ENCODE measurements at places on chromosomes 1 and 21.

DNA sequence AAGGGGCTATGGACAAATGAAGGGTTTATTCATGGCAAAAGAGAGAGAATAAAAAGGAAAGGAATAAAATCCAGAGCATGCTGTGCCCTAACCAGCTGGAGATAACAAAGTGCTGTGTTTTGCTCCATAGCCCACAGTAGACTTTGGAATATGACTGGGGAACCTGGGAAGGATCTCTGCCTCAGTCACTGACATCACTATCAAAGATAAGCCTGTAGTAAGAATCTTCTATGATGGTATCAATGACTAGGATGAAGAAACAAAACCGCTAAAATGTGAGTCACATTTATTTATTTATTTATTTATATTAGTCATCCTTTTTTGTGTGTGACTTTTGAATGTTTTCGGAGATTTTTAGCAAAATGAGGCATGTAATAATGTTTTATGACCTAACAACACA, 56.3 kb downstream of the NVL start:
- no peak for DNase-seq

- DNase-seq: no peak
Observed at GRCh38 chr1:208177656-208178055, 66.5 kb downstream of the PLXNA2 start.

DNA sequence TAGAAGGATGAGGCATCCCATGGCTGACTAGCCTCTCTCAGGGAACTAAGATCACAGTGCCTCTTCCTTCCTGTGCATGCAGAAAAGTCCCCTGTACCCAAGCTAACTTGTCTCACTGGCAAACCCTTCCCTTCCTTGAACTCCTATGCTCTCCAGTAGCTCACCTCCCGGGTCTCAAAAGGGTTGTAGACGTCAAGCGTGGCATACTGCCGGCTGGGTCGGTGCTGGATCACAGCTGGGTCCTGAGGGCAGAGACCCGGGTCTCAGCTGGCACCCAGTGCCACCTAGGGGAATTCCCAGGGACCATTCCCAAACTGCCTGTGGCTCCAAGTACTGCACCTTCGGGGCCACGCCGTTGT, 688 bp downstream of the SCAMP3 start:
- DNase-seq: no peak

- DNase-seq: no peak
Observed at GRCh38 chr1:29934255-29934772, 698.0 kb downstream of the PTPRU start.

GRCh38 chr1:225923381-225923691, 714 bp downstream of the PYCR2 start:
- no peak for DNase-seq

GRCh38 chr1:112054510-112054909, 65.0 kb upstream of the KCND3 start:
- no peak for DNase-seq

Measured in activated CD8-positive, alpha-beta memory T cell treated with anti-CD3 and anti-CD28 coated beads for 1 hour (primary cell).